Activated naive CD4-positive, alpha-beta T cell treated with anti-CD3 and anti-CD28 coated beads, Interleukin-2, amount 50 U/mL, for 72 hours (primary cell): ENCODE measurements at places on chromosomes 2 and 18. TPM values are rescaled to one million over a fixed set of nuclear protein-coding genes. Genes with fewer than 3 reads are reported as not detected.

The TUBA3D gene
- total RNA-seq = not detected

The FSHR gene
- not detected for total RNA-seq

The LRATD1 gene
- total RNA-seq = not detected

The GREB1 gene
- total RNA-seq = 0.91 TPM

The RUFY4 gene
- 3.2 TPM for total RNA-seq

The ABCB11 gene
- total RNA-seq = not detected

The HAT1 gene
- total RNA-seq = 75.4 TPM

The NXPH2 gene
- not detected for total RNA-seq

The SIGLEC15 gene
- total RNA-seq = not detected

The C1QL2 gene
- not detected for total RNA-seq

The MDH1B gene
- total RNA-seq = 0.36 TPM

The EDAR gene
- 0.46 TPM for total RNA-seq

The CIB4 gene
- not detected for total RNA-seq

The TMEM200C gene
- not detected for total RNA-seq

The GAL3ST2 gene
- 0.16 TPM for total RNA-seq

The RND3 gene
- total RNA-seq = not detected

The GPC1 gene
- total RNA-seq = 5.5 TPM

The OST4 gene
- total RNA-seq = 344 TPM

The TNFRSF11A gene
- total RNA-seq = 0.82 TPM

The METTL5 gene
- total RNA-seq = 80.7 TPM

The CHRNG gene
- not detected for total RNA-seq

The TUBB8B gene
- not detected for total RNA-seq

The TBR1 gene
- total RNA-seq = 0.04 TPM

The DSG3 gene
- total RNA-seq = not detected

The CD207 gene
- total RNA-seq = not detected

The VWA3B gene
- not detected for total RNA-seq

The ANKRD30B gene
- total RNA-seq = not detected

The GAD1 gene
- 3.1 TPM for total RNA-seq

The DHRS9 gene
- total RNA-seq = 5.9 TPM

The ZNG1B gene
- total RNA-seq = 47.7 TPM

The ATP6V1B1 gene
- total RNA-seq = 0.11 TPM

The CYRIA gene
- total RNA-seq = 3.1 TPM

The MERTK gene
- 1.1 TPM for total RNA-seq

The AMER3 gene
- total RNA-seq = not detected

The GCKR gene
- not detected for total RNA-seq

The MBD5 gene
- 47.9 TPM for total RNA-seq

The CHRND gene
- total RNA-seq = not detected

The TCF23 gene
- not detected for total RNA-seq

The SLC11A1 gene
- not detected for total RNA-seq

The GAREM1 gene
- total RNA-seq = not detected

The C1D gene
- total RNA-seq = 17.4 TPM

The MARCHF4 gene
- total RNA-seq = not detected

The DTYMK gene
- 85.5 TPM for total RNA-seq

The HOXD4 gene
- not detected for total RNA-seq

The ANKRD23 gene
- 3.7 TPM for total RNA-seq

The EFR3B gene
- total RNA-seq = 1.2 TPM

The SERPINB7 gene
- total RNA-seq = not detected

The C2orf81 gene
- 6.4 TPM for total RNA-seq

The AGXT gene
- not detected for total RNA-seq

The OTOS gene
- not detected for total RNA-seq

The PMAIP1 gene
- total RNA-seq = 52.6 TPM
